ENCODE measurements at places on chromosomes 2 and 18.

DNA sequence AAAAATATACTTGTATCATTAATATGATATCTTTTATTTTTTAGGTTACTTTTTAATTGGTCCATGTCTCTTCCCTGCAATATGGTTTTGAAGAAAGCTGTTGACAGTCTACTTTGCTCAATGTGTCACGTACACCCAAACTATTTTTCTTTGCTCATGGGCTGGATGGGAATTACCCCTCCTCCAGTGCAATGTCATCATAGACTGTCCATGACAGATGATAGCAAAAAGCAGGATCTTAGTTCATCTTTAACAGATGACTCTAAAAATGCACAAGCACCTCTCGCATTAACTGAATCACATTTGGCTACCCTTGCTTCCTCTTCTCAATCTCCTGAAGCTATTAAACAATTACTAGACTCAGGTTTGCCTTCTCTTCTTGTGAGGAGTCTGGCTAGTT, 112.9 kb upstream of the TTC27 start:
- no peak for DNase-seq

DNA sequence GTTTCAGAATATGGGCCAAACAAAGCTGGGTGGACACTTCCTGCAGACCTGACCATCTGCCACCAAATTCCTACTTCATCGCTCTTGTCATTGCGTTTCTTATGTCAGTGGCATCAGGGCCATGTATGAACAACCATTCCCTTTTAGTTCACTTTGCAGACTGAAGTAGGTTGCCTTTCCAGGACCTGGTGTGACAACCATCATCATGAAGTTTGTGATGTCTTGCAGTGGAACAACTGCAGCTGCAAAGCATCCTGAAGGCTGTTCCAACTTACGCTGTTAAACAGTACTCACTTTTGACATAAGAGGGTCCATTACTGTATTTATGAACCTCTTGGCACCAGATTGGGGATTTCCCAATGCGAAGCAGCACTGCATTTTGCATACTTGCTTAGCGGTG, 511.6 kb downstream of the ARHGAP15 start:
- DNase-seq = no peak

DNA sequence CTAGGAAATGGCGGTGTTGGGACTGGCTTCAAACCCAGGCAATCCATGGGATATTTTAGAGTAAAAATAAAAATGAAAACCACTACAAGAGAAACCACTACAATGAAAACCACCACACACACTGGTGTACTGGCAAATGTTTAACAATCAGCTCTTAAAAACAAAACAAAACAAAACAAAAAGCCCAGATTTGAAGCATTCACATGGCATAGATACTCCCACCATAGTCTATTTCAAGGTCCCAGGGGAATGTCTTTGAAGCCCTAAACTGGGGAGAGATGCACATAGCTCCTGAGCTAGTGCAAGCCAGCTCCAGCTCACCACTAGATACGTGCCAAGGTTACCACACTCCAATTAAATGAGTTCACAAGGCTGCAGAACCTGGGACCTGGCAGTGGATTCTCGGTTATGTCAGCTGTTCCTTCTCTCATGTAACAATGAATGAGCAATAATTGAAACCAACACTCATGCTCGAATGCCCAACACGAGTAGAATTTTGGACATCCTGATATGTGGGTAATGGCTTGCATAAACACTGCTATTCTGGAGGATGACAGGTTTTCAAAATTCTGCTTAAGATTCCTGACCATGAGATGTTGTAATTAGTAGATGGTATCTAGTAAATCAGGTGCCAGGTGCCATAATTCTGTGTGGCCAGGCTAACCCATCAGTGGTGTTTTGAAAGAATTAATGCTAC, 102.2 kb downstream of the OSBPL6 start:
- no peak for DNase-seq

DNA sequence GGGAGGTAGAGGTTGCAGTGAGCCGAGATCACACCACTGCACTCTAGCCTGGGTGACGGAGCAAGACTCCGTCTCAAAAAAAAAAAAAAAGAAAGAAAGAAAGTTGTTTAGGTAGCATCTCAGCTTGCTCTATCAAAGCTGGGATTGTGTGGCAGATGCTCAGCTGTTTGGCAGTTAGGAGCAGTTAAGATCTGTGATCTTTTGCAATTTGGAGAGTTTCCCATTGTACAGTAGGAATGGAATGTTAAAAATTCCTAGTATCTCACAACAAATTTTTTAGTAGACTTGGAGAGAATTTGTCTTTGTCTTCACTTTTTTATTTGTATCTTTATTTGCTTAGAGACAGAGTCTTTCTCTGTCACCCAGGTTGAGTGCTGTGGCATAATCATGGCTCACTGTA, 122.9 kb upstream of the UNC80 start:
- DNase-seq = no peak

- DNase-seq = no peak
These were observed 335.7 kb upstream of the UBE2E3 start for GRCh38 chr2:180644709-180645108.

GRCh38 chr2:44753552-44754285, 187.8 kb upstream of the SIX3 start:
- no peak for DNase-seq

- DNase-seq = no peak
These were observed 118.8 kb downstream of the ABCA12 start for GRCh38 chr2:215019521-215020145.

- no peak for DNase-seq
These were observed 32.0 kb downstream of the LPIN1 start for GRCh38 chr2:11778416-11778815.

DNA sequence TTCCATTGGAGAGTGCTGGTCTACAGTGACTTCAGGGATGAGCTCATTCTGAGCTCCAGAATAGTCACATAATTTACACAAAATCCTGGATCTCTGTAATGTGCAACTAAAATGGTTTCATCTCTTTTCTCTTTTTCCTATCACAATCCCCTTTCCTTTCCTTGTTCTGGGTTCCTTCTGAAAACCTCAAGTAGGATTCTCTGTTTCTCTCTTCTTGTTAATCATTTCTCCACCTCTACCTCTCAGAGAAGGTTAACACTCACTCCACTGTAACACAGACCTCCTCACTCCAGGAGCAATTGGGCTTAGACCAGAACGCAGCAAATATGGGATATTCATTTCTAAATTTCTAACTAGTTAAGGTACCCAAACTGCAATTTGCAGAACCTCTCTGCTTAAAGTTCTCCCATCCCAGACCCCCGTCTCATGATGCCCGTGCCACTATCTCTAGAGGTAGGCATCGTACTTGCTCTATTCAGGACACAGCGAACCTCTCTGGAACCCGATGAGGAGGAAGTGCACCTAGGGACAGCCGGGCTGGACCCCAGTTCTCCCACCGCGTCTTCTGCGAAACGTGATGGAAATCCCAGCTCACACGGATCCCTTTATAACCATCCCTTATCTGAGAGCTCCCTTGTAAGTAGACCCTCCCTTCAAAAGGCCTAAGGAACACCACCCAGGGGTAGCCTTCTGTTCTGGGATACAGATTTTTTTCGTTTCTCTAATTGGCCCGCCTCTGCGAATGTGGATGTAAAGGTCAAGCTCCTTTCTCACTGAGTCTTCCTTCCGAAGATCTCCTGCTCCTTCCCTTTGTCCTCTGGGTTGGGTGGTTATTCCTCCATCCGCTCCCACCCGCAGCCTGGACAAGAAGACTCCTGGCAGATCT, 1.3 kb downstream of the FOXI3 start:
- DNase-seq = no peak

DNA sequence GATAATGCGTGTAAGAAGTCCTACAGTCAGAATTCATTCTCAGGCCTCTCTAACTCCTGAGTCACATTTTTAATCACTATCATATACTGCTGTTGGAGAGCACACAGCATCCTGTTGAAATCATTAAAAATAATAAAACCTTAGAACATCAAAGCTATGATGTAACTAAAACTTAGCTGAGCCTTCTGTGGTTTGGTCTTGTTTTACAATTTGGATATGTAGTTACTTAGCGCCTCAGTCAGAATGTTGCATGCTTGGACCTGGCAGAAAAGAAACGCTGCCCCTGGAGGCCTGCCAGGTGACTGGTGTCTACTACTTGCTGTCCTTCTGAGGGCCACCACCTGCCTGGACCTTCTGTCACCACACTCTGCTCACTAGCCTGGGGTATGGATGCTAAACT, 261.1 kb upstream of the RASGRP3 start:
- DNase-seq = no peak

DNA sequence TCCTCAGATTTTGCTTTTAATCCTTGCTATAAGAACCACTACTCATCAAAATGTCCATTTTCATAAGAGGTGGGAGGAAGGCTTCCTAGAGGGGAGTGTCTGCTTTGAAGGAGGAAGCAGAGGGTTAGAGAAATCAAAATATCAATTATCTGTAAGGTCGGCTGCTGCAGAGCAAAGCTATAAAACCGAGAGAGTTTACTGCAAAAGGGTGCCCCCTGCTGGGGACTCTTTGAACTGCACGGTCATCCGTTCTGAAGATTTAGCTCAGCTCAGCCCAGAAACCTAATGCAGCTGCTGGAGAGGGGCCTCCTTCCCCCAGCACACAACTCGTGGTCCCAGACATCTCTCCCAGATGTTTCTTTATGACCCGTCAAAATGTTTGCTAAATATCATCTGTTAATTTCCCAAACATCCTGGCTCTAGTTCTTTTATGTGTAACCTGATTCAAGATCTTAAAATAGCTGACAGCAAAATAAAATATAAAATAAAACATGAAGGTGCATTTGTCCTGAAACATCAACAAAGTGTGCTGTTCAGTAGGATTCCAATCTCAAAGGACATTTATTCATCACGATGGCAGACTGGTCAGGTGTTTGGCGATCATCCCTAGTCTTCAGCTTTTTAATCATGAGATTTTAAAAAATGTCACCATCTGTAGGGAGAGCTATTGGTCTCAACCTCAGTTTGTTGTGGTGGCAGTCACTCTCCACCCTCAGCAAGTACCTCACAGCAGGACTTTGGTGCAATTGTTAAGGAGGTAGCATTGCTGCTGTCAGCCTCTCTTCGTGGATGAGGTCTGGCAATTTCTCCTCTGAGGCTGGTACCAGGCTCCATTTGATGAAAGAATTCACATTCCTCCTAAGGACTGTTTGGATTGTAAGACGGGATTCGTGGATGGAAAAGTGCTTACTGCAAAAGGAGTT, 185.9 kb downstream of the MTX2 start:
- DNase-seq = peak; percentile 73
